ENCODE measurements at places on chromosomes 4 and X. TPM values are rescaled to one million over a fixed set of nuclear protein-coding genes. Genes with fewer than 3 reads are reported as not detected.

Gene BGN
- total RNA-seq = 1,907 TPM

Gene CC2D2A
- 44.1 TPM for total RNA-seq

DNA sequence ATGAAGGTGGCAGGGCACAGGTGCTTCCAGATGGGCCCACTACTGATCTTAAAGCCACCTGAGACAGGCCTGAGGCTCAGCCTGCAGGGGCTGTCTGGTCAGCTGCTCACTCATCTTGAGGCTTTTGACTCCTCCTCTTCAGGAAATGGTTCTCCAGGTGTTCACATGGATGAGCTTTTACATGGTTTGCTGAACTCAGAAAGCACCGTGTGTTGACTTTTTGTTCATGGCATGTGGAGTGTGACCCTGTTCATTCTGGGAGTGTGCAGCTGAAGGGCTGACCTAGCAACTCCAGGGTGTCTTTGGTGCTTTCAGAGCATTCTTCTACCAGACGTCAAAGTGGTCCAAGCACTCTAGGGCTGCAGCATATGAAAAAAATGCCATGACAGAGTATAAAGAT, 111.1 kb downstream of the CCNG2 start:
- no peak overlapping the region for H3K4me3 ChIP-seq
- H3K36me3 ChIP-seq = no peaks in the 10 kb centered on the region
- H3K4me1 ChIP-seq = no peaks in the 10 kb centered on the region
- no peak for DNase-seq
- no peak overlapping the region for H3K27ac ChIP-seq

- H3K4me3 ChIP-seq = no peak overlapping the region
- no peaks in the 10 kb centered on the region for H3K4me1 ChIP-seq
- H3K27me3 ChIP-seq = no peaks in the 10 kb centered on the region
- no peaks in the 10 kb centered on the region for H3K36me3 ChIP-seq
Measured at GRCh38 chrX:141185366-141185765, 8.4 kb upstream of the LDOC1 start.

GRCh38 chr4:104967034-104967401, 179.7 kb upstream of the TET2 start:
- DNase-seq = no peak
- H3K27ac ChIP-seq = no peak overlapping the region
- H3K4me3 ChIP-seq = no peak overlapping the region
- no peaks in the 10 kb centered on the region for H3K4me1 ChIP-seq

GRCh38 chrX:16825264-16826035, 39.2 kb downstream of the TXLNG start:
- no peak overlapping the region for H3K27ac ChIP-seq
- H3K4me3 ChIP-seq = no peak overlapping the region
- no peak for DNase-seq
- peaks cover 7% of the 10 kb centered on the region for H3K36me3 ChIP-seq

DNA sequence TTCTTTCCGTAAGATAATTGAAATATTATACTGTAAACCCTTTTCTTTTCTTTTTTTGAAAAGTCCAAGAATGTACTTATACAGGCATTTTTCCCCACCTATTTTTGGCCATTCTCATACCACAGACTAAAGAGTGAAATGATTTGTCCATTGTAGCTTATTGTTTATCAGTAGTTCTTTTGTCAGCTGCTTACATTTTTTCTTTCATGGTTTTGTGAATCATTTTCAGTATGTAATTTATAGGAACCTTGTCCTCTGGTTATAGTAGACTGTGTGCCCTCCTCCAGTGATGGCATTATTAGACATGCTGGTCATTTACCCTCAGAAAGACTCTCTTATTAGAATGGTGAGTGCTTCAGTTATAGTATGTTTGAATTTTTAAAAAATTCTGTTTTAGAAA, 56.7 kb downstream of the CCKAR start:
- no peaks in the 10 kb centered on the region for H3K27me3 ChIP-seq
- no peak for DNase-seq
- no peak overlapping the region for H3K27ac ChIP-seq

GRCh38 chr4:73593631-73594241, 26.5 kb downstream of the RASSF6 start:
- H3K27ac ChIP-seq = no peak overlapping the region
- no peaks in the 10 kb centered on the region for H3K4me1 ChIP-seq
- DNase-seq = no peak
- H3K4me3 ChIP-seq = no peak overlapping the region
- no peaks in the 10 kb centered on the region for H3K36me3 ChIP-seq
- H3K27me3 ChIP-seq = no peaks in the 10 kb centered on the region
